CD4-positive, alpha-beta T cell treated with Interleukin-17A for 4 hours (primary cell): ENCODE measurements at places on chromosomes 3 and 15.

GRCh38 chr15:88470625-88471372 lies 3.3 kb downstream of the MRPS11 start:
- no peak for DNase-seq

- no peak for DNase-seq
Observed at GRCh38 chr15:52749258-52749657, 40.9 kb downstream of the ONECUT1 start.

DNA sequence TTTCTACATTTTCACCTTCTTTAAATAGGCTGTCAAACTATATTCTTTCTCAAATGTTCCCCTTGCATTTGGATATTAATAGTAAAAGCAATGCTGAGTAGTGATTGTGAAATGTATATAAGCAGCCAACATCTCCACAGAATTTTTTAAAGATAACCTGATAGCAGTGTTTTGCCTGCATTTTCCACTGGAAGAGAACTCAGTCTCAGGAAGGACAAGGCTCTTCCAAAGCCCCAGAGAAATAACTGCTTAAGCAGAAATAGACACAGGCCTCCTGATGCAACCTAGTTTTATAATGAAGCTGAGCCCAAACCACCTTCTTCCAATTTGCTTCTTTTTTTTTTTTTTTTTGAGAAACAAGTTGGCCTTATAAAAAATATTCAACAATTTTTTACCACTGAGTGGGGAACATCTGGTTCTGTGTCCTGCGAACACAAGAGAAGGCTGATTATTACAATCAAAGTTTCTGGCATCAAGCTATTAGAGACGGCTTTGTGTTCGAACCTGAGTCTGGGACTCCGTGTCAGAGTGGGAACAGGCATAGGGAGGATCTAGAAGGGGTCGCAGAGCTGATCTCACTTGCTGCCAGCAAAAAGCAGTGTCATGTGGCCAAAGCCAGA lies 332.5 kb upstream of the TBL1XR1 start:
- DNase-seq = no peak

DNA sequence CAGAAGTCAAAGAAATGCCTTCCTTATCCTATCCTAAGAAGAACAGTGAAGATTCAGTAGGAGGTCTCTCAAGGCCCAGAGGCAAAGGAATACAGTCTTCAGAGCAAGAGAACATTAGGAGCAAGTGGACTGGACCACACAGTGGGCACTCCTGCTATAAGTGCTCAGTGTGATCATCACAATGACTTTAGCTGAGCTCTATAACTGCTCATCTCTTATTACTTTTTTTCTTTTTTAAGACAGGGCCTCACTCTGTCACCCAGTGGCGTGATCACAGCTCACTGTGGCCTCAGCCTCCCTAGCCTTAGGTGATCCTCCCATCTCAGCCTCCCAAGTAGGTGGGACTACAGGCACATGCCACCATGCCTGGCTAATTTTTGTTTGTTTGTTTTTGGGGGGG lies 48.1 kb downstream of the COL8A1 start:
- no peak for DNase-seq

- no peak for DNase-seq
Observed at GRCh38 chr15:64029633-64030032, 16.7 kb downstream of the DAPK2 start.

DNA sequence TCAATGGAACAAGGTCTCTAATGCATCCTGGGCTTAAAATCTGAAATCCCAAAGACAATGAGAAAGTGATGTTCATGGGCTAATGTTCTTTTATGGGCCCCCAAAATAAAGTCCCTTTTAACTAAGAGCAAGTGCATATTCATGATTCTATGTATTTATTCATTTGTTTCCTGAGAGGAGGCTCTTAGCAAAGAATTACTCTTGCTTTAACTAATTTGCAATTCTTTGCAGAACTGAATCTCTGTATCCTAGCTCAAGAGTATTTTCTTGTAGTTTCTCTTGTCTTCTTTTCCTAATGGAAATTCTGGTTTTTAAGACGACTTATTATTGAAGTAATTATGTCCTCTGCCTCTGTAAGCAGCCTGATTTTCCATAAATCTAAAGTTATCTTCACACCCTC lies 202.2 kb upstream of the TP63 start:
- no peak for DNase-seq

DNA sequence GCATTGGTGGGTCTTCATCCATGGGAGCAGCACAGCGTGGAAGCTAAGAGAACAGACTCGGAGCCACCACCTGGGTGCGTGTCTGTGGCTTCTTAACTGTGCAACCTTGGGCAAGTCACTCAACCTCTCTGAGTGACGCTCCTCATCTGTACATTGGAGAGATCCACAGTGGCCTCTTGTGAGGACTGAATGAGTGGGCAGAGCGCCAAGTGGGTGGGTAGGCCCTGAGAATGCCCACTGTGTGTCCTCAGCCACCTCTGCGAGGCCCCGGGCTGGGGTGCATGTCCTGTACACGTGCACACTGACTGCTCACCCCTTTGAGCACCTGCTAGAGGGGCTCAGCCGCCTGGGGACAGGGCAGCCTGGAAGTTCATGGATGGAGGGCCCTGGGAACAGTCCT lies 99.6 kb upstream of the PRR23E start:
- no peak for DNase-seq

GRCh38 chr3:18556503-18557135 lies 131.5 kb upstream of the SATB1 start:
- DNase-seq = peak; percentile 13

- no peak for DNase-seq
Observed at GRCh38 chr3:187000711-187001151, 70.4 kb downstream of the ST6GAL1 start.

- DNase-seq = no peak
Observed at GRCh38 chr3:11445883-11446282, 173.7 kb downstream of the ATG7 start.

GRCh38 chr15:80693682-80694610 lies 1.2 kb upstream of the ABHD17C start:
- DNase-seq = no peak

DNA sequence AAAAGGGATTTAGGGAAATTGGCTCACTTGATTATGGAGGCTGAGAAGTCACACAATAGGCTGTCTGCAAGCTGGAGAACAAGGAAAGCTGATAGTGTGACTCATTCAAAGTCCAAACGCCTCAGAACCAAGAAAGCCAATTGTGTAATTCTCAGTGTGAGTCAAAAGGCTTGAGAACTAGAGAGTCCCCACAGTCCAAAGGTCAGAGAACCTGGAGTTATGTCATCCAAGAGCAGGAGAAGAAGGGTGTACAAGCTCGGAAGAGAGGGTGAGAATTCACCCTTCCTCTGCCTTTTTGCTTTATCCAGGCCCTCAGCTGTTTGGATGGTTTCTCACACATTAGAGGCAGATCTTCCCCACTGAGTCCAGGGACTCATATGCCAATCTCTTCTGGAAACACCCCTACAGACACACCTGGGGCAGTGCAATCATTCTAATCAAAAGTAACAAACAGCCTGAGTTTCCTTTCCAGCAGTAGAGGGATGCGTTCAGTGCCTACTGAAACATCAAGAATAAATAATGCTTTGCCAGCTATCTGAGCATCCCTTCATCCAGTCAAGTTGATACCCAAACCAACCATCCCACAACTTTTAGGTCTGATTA lies 271.5 kb downstream of the SATB1 start:
- no peak for DNase-seq

- no peak for DNase-seq
Observed at GRCh38 chr3:46335541-46335940, 18.4 kb upstream of the CCR2 start.

DNA sequence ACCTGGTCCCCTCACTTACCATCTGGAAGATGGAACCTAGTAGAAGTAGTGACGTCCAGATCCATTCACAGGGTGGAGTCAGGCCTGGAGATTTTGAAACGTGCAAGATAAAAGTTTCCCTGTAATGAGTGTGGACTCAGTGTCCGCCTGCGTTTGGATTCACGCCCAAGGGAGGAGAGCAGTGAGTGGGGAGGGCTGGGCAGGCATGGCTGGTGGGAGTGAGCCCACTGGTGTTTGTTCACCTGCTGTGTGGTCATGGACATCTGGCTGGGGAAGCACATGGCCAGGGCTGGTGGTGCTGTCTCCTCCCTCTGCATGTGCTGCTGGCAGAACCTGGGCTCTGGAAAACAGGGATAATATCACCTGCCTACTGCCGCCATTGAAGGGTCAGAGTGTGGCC lies 37.0 kb downstream of the RLBP1 start:
- no peak for DNase-seq

GRCh38 chr15:40906991-40907802 lies 12.9 kb downstream of the VPS18 start:
- DNase-seq = peak; percentile 76

GRCh38 chr3:195895861-195896360 lies 12.4 kb downstream of the TNK2 start:
- peak; percentile 81 for DNase-seq

DNA sequence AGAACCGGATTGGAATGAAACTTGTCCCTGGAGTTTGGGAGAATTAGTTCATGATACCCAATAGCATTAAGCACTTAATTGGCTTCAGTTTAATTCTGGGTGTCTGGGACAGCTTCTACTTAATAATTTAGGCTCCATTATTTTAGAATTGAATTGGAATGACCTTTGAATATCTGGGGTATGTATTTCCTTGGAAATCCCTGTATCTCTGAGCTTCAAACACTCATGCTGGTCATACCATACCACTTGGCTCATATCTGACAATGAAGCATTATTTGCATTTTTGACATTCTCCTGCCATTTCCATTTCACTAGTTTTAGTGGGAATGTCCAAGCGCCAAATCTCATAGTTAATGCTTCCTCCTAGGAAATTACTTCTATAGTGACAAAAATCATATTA lies 393.1 kb downstream of the DIPK2A start:
- no peak for DNase-seq

GRCh38 chr3:188926111-188926510 lies 245.7 kb upstream of the TPRG1 start:
- DNase-seq = no peak

- no peak for DNase-seq
Observed at GRCh38 chr3:134340362-134340981, 33.8 kb downstream of the AMOTL2 start.

GRCh38 chr15:85534031-85534430 lies 153.6 kb downstream of the AKAP13 start:
- DNase-seq = peak; percentile 33

- no peak for DNase-seq
Observed at GRCh38 chr3:134796281-134797056, 1.4 kb downstream of the EPHB1 start.

DNA sequence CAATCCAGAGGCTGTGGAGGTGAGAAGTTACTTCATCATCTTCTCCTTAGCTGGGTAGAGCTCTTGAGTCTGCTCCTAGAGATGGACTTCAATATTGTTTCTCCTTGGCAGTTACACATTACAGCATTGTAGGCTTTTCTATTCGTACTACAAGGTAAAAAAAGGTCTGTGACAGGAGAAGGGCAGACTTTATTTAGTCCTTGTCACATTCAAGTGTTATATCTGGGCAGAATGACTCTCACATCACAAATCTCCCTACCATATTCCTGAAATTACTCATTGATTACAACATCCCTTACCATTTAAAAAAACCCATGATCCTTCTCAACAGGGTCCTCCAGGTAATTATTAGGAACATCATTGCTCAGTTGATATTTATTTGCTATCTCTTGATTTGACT lies 75.0 kb downstream of the AGBL1 start:
- DNase-seq = no peak

DNA sequence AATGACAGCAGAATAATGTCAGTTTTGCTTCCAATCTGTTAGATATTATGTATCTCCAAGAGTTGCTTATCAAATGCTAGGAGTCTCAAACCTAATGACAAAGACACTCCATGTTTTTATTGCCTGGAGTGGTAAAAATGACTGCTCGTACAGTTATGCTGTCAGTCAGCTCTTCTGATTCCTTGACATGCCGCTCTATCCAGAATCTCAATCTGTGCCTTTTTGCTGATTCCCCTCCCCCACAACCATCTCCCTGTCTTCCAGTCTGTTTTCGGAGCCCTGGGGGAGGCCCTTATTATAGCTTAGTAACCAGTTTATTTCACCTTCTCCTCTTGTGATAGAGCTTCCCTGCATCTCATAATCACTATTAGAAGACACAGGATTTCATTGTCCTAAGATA lies 2.6 kb downstream of the MKRN2 start:
- DNase-seq = no peak

DNA sequence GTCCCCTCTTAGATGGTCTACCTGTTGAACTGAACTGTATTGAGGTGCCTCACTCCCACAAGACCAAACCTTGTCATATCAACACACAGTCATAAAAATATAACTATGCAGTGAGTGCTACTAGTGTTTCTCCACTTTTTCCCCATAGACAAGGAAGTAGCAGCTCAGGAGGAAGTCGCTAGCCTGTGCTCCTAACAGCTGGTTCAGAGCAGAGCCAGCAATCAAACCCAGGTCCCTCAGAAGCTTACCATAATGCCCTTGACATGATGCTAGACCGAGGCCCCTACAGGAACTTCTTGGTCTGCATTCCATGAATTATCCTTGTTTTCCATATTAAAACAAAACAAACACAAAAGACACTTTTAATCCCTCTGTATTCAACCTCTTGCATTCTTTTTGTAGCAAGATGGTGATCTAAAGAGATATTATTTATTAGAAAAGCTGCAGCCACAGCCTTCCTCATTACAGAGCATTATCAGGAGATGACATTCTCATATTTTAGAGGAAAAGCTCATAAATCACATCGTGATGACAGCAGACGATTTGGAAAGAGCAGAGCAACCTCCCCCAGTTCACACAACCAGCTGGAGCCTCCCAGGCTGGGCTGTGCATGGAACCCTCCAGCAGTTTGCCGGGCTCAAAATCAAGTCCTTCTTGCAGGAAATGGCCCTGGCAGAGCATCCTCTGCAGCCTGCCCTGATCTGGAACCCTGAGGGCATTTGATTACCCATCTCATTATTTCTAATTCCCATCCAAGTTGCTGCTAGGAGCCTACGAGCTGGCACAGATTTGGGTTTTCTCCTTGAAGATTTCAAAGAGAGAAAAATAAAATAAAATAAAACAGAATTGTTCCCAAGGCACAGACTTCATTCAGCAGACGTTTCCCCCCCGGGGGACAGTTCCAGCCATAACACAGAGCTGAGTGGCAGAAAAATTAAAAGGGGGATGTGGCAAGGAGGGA lies 118.8 kb downstream of the SRGAP3 start:
- DNase-seq = no peak
